Activated CD4-positive, alpha-beta memory T cell treated with anti-CD3 and anti-CD28 coated beads, Interleukin-2, amount 10 ng/mL, durations not matched to agents 7 days and 5 days (primary cell): ENCODE measurements at places on chromosomes 5 and 9. TPM values are rescaled to one million over a fixed set of nuclear protein-coding genes. Genes with fewer than 3 reads are reported as not detected.

Gene GDF9
- 0.68 TPM for total RNA-seq

Gene ADGRV1
- not detected for total RNA-seq

DNA sequence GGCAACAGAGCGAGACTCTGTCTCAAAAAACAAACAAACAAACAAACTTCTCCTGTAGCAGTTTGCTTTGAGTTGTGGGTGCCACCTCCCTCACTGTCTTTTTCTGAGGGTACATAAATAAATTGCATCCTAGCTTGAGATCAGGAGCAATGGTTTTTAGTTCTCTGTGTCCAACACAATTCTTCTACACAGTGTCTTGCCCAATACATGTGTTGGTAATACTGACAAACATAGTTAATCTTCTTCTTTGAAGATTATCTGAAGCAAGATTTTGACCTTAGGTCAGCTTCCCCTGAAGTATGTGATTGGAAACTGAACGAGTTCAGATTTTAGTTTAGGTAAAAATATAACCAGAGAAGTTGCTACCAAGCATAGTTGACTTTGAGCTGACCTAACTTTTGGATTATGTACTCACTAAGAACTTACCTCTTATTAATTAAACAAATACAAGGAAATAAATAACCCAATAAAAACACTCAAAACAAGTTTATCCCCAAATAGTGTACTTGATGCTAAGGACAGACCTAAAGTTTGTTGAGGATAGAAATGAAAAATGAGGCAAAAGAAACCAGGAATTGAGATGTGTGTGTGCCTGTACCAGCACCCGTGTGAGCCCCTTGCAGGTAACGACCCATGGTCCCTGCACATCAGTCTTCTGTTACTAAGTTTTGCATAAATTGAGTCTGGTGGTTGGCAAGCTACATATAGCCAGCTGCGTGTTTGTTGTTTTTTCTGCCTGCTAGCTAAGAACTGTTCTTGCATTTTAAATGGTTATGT is 16.2 kb downstream of the TJP2 start:
- peaks cover 8% of the 10 kb centered on the region for H3K36me3 ChIP-seq
- H3K4me3 ChIP-seq, result no peak overlapping the region
- H3K27me3 ChIP-seq, result no peaks in the 10 kb centered on the region

DNA sequence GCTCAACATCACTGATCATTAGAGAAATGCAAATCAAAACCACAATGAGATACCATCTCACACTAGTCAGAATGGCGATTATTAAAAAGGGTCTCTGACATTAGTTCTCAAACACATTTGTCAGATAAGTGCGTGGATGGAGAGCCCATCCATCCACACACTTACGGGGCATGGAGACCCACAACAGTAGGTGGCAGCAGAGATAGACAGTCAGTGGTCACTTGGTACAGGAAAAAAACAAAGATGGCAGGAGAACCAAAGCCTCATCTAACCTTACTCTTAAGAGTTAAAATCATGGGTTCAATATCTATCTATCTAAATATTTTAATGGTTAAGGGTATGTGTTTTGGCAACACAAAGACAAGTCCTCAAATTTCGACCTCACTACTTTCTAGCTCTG is 1378.7 kb upstream of the C9orf72 start:
- no peaks in the 10 kb centered on the region for H3K27me3 ChIP-seq
- no peak for DNase-seq
- no peak overlapping the region for H3K27ac ChIP-seq
- H3K4me3 ChIP-seq, result no peak overlapping the region
- H3K36me3 ChIP-seq, result no peaks in the 10 kb centered on the region
